Retina (tissue), 1 donor: ENCODE measurements at places on chromosomes 12 and 14.

- no peak for DNase-seq
These were observed 459.4 kb downstream of the ETNK1 start for GRCh38 chr12:23084236-23084995.

DNA sequence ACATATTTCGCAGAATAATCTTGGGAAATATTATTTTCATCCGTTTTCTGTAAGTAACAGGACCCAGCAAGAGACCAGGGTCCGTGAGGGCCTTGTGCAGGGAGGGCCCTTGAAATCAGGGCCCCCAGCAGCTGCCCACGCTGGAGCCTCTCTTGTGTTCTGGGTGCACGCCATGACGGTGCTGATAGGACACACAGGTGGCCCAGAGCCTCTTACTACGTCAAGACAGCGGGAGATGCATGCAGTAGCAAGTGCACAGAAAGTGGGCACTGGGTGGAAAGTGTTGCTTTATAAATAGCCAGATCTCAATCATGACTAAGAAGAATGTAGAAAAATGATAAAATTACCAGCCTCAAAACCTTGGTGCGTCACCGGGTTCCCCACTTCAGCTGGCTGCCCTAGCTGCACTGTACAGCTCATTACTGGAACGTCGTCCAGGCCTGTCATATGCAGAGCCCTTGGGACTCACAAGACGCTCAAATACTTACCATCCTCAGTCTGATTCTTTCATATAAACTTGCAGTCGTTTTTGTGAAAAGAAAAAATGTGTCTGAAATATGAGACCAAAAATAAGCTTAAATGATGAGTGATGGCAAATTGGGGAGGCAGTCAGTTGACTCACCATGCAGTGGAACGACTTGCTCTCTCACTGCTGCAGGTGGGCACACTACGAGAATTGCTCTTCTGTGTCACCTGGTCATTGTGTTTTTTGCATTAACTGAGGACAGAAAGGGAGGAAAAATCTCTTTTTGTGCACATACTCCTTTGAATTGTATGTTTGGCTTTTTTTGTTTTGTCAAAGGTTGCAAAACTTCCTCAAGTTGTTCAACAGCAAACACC is 68.2 kb downstream of the DDX51 start:
- DNase-seq = no peak

DNA sequence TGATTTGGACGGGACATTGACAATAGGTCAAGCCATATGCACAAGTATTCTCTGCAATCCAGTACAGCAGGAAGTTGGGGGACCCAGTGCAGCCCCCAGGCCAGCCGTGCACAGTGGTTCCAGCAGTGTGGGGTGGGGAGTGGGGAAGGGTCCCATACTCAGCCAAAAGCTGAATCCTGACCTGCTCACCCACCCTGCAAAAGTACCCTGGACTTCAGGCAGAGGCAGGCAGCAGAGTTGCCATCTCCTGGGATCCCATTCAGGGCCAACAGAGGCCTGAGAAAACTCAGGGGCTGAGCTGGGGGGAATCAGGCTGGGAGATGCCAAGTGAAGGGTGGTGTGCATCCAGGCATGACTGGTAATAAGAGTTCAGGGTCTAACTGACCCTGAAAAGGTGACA is 83.9 kb downstream of the ALG10 start:
- no peak for DNase-seq

DNA sequence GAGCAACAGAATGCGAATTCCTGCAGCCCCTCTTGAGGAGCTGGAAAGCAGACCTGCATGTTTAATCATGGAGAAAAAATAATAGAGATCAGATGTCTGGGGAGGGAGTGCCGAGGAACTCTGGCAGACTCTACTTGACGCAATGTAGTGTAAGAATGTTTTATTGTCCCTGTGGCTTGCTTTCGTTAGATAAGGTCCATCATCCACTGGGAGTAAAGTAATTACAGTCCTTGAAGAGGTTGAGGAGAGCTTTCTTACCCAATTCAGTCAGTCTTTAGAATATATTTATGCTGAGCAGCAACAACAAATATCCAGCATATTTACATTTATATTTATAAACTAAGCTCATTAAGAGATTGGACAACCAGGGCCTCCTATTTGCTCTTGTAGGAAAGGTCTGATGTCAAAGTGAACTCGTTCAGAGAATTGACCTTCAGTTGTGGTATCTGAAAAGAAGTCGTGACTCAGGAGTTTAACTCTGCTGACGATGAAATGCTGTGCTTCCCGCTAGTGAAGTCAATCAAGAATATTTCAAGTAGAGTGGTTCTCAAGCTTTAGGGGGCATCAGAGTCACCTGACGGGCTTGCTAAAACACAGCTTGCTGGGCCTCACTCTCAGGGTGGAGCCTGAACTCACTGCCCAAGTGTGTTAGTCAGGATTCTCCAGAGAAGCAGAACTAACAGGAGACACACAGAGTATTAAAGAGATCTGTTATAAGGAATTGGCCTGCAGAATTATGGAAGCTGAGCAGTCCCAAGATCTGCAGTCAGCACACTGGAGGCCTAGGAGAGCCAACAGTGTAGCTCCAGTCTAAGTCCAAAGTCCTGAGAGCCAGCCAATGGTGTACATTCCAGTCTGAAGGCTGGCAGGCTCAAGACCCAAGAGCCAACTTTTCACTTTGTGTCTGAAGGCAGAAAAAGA is 139.3 kb upstream of the LMNTD1 start:
- no peak for DNase-seq

DNA sequence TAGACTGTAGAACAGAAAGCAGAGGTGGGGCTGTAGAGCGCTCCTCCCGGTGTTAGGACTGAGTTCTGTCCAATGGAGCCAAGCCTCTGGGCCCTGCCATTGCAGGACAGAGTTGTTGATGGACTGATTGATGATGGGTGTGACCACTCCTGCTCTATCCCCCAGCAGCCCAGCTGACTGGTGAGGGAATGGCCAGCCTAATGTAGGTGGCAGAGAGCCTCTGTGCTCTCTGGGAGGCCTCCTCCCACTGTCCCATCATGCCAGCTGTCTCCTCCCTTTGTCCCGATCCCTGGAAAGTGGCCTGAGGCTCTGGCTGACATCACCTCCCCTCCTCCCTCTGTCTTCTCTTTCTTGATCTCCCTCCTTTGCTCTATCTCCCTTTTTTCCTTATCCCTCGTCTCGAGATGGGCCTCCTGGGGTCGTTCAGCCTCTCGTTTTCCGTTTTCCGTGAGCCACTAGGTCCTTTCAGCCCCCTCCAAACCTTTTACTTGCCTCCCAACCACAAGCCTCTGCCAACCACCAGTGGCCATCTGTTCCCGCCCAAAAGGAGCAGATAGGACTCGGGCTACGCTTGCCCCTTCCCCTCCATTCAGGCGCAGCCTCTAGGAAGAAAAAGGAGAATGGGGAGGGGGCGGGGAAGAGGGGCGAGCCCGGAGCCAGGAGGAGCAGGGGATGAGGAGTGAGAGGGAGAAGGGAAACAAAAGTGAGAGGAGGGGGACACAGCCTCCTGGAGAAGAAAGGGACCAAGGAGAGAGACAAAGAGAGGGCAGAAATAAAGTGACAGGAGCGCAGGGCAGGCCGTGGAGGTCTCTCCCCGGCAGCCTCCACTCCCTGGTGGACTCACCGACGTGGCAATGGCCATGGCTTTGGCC is 572 bp downstream of the EFS start:
- DNase-seq = peak; percentile 80

- no peak for DNase-seq
These were observed 30.7 kb downstream of the OTOGL start for GRCh38 chr12:80129895-80130530.

DNA sequence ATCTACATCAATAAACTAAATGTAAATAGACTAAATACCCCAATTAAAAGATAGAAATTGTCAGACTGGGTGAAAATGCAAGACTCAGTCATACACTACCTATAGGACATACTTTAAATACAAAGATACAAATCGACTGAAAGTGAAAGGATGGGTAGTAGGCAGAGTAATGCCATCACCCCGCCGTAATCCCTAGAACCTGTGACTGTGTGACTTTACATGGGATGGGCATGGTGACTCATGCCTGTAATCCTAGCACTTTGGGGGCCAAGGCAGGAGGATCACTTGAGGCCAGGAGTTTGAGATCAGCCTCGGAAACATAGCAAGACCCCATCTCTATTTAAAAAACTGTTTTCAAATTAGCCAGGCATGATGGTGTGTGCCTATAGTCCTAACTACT is 2.6 kb upstream of the EVL start:
- no peak for DNase-seq

DNA sequence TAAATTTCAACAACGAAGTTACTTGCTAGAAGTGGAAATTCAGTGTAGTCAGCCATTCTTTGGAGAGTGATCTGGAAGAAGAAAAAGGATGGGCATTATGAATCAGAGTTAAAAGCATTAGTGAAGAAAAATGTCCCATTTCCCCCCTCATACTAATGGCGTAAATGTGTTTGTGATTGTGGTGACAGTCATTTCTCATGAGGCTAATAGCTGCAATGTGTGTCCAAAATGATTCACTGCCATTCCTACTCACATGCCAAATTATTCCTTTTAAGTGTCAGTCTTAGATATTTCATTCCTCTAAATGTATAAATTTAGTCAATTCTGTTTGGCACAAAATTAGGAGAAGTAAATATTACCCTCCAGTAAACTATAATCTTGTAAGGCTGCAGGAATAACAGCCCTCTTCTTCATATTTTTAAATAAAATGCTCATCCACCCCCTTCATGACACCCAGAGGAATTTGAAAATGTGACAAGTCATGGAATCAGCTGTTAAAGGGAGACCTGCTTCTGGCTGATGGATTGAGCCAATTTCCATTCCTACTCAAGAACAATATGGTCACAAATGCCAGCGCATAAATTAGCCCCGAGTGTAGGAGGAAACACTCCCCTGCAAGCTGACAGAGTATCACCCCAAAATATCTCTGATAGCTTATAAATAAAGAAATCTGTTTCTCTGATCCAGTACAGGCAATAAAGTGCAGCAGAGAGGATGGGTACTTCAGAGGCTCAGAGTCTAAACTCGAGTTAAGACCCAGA is 912.3 kb upstream of the SEL1L start:
- DNase-seq = peak; percentile 17

DNA sequence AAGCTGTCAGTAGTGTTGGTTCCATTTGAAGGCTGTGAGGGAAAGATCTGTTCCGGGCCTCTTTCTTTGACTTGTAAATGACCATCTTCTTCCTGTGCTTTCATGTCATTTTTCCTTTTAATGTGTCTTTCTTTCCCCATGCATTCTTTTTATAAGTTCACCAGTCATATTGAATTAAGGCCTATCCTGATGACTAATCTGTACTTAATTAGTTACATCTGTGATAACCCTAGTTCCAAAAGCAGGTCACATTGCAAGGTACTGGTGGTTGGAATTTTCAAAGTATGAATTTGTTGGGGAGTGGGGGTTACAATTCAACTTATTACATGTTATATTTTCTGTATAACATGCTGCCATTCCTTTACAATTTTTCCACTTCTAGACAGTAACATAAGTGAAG is 1642.1 kb upstream of the FLRT2 start:
- no peak for DNase-seq

DNA sequence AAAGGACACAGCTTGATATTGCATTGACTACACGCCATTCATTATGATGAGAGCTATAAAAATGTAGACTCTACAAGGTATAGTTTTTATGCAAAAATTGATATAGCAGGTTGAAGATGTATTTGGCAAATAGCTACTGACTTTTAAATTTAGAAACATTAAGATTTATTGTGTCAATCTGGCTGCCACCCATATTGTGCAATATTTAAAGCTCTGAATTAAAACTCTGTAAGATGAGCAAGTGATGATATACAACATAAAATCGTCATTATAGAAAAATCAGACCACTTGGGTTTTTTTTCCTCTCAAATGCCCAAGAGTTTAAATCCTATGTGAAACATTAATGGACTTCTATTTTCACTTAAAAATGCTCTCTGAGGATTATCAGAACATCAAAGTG is 36.8 kb upstream of the E2F7 start:
- DNase-seq = no peak

GRCh38 chr12:107660861-107661415 is 24.7 kb upstream of the PWP1 start:
- DNase-seq = no peak

DNA sequence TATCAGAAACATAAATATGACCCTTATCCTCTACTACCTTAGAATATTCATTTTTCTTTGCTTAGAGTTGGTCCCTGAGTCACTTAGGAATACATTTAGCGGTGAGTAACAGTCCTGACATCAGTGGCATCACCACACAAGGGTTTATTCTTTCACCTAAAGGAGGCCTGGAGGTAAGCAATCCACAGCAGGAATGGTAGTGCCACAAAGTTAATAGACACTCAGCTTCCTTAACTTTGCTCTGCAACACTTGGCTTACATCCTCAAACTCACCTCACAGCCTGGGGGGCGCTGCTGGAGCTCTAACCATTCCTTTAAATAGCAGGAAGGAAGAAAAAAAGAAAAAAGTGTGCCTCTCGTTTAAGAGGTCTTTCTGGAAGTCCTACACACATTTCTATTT is 29.1 kb downstream of the BBOF1 start:
- DNase-seq = no peak

- DNase-seq = peak; percentile 54
These were observed 677 bp downstream of the NOS1 start for GRCh38 chr12:117360551-117361346.

DNA sequence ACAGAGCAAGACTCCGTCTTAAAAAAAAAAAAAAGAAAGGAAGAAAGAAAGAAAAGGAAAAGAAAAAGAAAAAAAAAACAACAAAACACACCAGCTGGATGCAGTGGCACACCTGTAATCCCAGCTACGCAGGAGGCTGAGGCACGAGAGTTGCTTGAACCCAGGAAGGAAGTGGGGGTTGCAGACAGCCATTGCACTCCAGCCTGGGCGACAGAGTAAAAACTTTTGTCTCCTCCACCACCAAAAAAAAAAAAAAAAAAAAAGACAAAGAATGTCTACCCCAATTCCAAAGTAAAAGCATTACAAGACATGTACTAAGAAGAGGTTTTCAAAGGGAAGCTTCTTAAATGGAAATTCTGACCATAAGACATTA is 53.4 kb downstream of the HNRNPC start:
- DNase-seq = no peak

GRCh38 chr14:63726499-63726898 is 1.4 kb downstream of the SGPP1 start:
- DNase-seq = no peak

DNA sequence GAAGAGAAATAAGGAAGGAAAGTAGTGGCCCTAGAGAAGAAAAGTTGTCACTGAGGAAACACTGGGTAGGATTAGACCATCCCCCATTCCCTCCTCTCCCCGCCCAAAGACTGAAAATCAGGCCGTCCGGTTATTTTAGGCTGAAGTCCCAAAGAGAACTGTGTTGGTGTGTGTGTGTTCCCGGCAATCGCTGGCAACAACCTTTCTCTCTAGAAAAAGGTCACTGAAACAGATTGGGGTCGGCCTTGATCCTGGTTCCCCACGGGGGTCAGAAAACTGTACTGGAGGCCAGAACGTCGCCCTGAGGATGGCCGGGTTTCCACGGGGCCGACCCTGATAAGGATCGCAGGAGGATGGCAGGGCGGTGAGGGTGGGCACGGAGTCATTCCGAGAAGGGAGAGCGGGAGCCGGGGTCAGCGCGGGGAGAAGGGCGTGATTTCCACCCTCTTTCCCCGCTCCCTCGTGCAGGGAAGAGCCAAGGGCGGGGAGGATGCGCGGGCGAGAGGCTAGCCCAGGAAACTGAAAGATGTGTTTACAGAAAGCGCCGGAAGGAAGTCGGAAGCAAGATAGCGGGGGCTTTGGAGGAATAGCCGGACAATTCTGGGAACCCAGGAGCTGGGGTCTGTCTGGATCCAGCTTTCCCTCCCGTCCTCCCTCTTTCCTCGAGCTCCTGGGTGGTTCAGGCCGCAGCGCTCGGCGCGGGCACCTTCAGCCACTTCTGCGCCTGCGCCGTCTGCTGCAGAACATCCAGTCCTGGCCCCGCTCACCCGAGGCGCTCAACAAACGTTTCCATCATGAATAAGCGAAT is 25.3 kb upstream of the SPTLC2 start:
- peak; percentile 83 for DNase-seq

GRCh38 chr14:70077720-70078119 is 111.0 kb downstream of the SLC8A3 start:
- no peak for DNase-seq
